ENCODE measurements at places on chromosomes 5 and 9. TPM values are rescaled to one million over a fixed set of nuclear protein-coding genes. Genes with fewer than 3 reads are reported as not detected.

NUTM2G gene
- total RNA-seq, result not detected

DOCK2 gene
- total RNA-seq, result 3.6 TPM

OR13C8 gene
- not detected for total RNA-seq

DAB2IP gene
- total RNA-seq, result 16.5 TPM

ACTBL2 gene
- under 0.01 TPM for total RNA-seq

CDO1 gene
- 6.9 TPM for total RNA-seq

SLC25A48 gene
- total RNA-seq, result not detected

PHF24 gene
- total RNA-seq, result 0.17 TPM

DNLZ gene
- 14.6 TPM for total RNA-seq

LRRC14B gene
- total RNA-seq, result not detected

SOWAHA gene
- total RNA-seq, result 0.17 TPM

TMEM171 gene
- total RNA-seq, result under 0.01 TPM

TMEM245 gene
- 48.2 TPM for total RNA-seq

LVRN gene
- total RNA-seq, result 0.17 TPM

DNA sequence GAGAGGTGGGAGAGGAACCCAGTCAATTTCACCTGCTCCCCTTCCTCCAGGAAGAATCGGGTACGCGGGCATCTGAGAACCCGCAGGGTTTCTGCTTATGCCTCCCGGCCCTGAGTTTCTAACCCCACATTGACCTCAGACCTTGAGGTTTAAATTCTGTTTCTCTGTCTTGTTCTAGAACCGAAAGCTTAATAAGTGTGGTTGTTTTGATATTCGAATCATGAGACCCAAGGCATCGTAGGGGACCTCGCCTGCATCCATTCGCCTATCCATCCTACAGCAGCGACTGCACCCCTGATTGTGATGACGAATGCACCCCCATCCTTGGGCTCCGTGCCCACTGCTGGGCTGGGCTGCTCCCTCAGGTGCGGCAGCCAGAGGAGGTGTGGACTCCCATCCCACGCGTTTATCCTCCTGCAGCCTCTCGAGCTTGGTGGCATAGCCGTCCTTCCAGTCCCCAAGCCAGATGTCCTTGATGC, 80.8 kb upstream of the IER5L start:
- peaks cover 4% of the 10 kb centered on the region for H3K4me1 ChIP-seq
- no peak overlapping the region for H3K27ac ChIP-seq
- H3K4me3 ChIP-seq, result peak overlapping the region; percentile 8
- H3K36me3 ChIP-seq, result no peaks in the 10 kb centered on the region
- peaks cover 12% of the 10 kb centered on the region for H3K27me3 ChIP-seq

DNA sequence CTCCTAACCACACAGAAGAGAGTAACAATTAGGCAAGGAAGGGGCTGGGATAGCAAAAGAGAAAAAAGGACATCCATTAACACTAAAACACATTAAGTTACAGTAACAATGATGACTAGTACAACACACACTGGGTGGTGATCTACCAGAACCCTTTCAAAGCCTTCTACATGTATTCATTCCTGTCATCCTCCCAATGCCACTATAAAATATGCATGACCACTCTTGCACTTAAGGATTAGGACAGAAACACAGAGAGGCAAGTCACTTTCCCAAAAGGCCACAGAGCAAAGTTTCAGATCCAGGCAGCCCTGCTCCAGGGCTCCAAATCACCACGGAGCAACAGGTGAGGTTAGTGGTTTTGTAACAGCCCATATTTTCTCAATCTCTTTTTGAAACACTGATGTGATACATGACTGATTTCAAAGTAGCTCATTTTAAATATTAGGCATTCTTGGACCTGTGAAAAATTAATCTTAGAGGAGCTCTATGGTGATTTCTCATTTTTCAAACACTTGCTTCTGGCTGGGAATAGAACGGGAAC, 86.7 kb downstream of the AUH start:
- no peak overlapping the region for H3K4me3 ChIP-seq
- no peaks in the 10 kb centered on the region for H3K4me1 ChIP-seq
- no peak for DNase-seq
- H3K27me3 ChIP-seq, result no peaks in the 10 kb centered on the region
- H3K27ac ChIP-seq, result no peak overlapping the region

GRCh38 chr5:159227452-159227851, 18.1 kb upstream of the RNF145 start:
- DNase-seq, result no peak
- no peaks in the 10 kb centered on the region for H3K36me3 ChIP-seq
- H3K4me1 ChIP-seq, result no peaks in the 10 kb centered on the region

DNA sequence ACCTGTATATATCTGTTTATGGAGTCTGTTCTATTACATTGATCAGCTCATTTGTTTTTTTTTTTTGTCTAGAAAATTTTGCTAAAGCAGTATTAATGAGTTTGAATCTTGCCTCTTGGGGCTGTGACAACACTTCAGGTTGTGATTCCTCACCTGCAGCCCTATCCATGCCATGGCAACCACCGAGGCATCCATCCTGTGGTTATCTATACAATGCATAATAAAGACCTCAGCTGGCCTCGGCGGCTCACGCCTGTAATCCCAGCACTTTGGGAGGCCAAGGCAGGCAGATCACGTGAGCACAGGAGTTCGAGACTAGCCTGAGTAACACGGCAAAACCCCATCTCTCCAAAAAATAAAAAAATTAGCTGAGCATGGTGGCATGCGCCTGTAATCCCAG, 28.1 kb upstream of the PDCD1LG2 start:
- DNase-seq, result no peak
- no peaks in the 10 kb centered on the region for H3K4me1 ChIP-seq
- H3K27ac ChIP-seq, result no peak overlapping the region

DNA sequence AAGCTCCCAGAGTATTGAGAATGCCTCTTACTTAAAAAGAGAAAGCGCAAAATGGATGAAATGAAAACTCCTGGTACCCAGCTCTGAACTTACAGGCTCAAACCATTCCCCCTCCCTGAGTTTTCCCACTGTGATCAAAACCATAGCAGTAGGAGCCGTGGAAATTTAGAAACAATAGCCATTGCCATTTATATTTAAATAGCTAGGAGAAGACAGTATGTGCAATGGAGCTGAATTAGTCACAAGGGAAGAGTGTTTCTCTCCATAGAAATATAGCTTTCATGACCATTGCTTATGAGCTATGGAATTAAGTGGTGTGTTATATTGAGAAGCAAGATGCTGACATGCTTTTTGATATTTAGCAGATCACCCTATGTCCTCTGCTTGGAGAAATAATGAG, 84.6 kb downstream of the PCSK5 start:
- no peak overlapping the region for H3K4me3 ChIP-seq
- H3K36me3 ChIP-seq, result no peaks in the 10 kb centered on the region
- no peak overlapping the region for H3K27ac ChIP-seq
- no peaks in the 10 kb centered on the region for H3K4me1 ChIP-seq
- no peak for DNase-seq
- H3K27me3 ChIP-seq, result no peaks in the 10 kb centered on the region

DNA sequence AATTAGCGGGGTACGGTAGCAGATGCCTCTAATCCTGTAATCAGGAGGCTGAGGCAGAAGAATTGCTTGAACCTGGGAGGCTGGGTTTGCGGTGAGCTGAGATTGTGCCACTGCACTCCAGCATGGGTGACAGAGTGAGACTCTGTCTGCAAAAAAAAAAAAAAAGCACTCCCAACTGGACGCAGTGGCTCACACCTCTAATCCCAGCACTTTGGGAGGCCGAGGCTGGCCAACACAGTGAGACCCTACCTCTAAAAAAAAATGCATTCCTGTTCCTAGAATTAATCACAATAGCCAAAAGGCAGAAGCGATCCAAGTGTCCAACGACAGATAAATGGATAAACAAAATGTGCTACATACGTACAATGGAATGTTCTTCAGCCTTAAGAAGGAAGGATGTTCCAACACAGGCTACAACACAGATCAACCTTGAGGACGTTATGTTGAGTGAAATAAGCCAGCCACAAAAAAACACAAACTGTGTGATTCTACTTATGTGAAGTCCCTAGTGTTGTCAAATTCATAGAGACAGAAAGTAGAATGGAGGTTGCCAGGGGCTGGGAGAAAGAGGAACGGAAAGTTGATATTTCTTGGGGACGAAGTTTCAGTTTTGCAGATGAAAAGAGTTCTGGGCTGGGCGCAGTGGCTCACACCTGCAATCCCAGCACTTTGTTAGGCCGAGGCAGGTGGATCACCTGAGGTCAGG, 13.8 kb downstream of the FAM78A start:
- H3K36me3 ChIP-seq, result no peaks in the 10 kb centered on the region
- no peaks in the 10 kb centered on the region for H3K4me1 ChIP-seq
- no peak overlapping the region for H3K4me3 ChIP-seq
- DNase-seq, result no peak
- H3K27me3 ChIP-seq, result no peaks in the 10 kb centered on the region
- no peak overlapping the region for H3K27ac ChIP-seq

DNA sequence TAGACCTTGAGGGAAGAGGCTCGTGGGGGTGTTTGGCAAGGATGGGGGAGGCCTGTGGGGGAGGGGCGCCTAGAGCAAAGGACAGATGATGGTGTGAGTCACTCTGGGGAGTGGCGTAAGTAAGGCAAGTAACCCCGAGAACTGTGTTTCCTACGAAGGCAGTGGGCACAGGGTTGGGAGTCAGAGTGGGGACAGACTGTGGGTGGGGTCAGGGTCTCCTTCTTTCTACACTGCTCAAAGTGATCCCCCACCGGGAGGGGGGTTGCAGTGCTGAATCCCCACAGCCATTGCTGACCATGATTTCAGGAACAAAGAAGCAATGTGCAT, 136.8 kb downstream of the TENT4A start:
- H3K27ac ChIP-seq, result no peak overlapping the region
- no peak overlapping the region for H3K4me3 ChIP-seq
- DNase-seq, result no peak
- H3K4me1 ChIP-seq, result no peaks in the 10 kb centered on the region
- no peaks in the 10 kb centered on the region for H3K27me3 ChIP-seq
- no peaks in the 10 kb centered on the region for H3K36me3 ChIP-seq

DNA sequence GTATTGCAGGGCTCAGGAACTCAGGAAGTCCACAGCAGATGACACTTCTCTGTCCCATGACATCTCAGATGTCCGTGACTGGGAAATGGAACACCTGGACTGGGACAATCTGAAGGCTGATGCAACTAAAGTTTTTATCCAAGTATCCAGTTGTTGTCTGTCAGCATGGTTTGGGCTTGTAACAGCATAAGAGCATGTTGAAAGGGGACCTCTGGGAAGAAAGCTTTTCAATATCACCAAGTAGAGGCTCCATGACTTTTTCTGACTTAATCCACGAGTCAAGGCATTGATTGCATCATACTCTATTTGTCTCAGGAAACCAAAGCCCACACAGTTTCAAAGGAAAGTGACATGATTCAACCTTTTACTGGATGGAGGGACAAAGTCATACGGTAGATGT, 807.7 kb downstream of the MTRR start:
- peak; percentile 60 for DNase-seq
- no peaks in the 10 kb centered on the region for H3K36me3 ChIP-seq
- no peaks in the 10 kb centered on the region for H3K27me3 ChIP-seq

GRCh38 chr9:4594545-4594944, 67.5 kb upstream of the PLPP6 start:
- no peaks in the 10 kb centered on the region for H3K36me3 ChIP-seq
- DNase-seq, result no peak
- H3K4me3 ChIP-seq, result no peak overlapping the region
- no peak overlapping the region for H3K27ac ChIP-seq
- H3K27me3 ChIP-seq, result no peaks in the 10 kb centered on the region
- H3K4me1 ChIP-seq, result no peaks in the 10 kb centered on the region

- H3K36me3 ChIP-seq, result peaks cover 2% of the 10 kb centered on the region
- H3K4me3 ChIP-seq, result no peak overlapping the region
- no peak overlapping the region for H3K27ac ChIP-seq
- peak; percentile 12 for DNase-seq
- H3K27me3 ChIP-seq, result no peaks in the 10 kb centered on the region
These were observed 28.0 kb downstream of the DNAJC21 start for GRCh38 chr5:34957321-34957720.

- no peak overlapping the region for H3K4me3 ChIP-seq
- H3K4me1 ChIP-seq, result no peaks in the 10 kb centered on the region
- no peaks in the 10 kb centered on the region for H3K27me3 ChIP-seq
- H3K27ac ChIP-seq, result no peak overlapping the region
- no peak for DNase-seq
- no peaks in the 10 kb centered on the region for H3K36me3 ChIP-seq
These were observed 103.1 kb downstream of the KIF4B start for GRCh38 chr5:155116456-155117251.

DNA sequence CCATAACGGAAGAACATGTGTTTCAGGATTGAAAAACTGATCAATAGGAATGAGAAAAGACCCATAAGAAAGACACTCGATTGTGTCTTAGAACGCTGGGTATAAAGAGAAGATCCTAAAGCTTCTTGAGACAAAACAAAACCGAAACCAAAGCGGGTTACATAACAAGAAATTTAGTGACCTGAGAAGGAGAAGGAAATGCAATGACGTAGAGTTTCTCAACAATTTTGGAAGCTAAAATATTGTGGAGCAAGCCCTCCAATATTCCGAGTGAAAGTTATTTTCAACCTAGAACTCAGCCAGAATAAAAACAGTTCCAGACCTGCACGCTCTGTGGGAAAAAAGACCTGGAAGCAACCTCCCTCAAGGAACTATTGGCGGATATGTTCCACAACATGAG, 81.9 kb upstream of the FREM1 start:
- no peaks in the 10 kb centered on the region for H3K36me3 ChIP-seq
- no peak overlapping the region for H3K4me3 ChIP-seq
- DNase-seq, result no peak
- no peak overlapping the region for H3K27ac ChIP-seq
- no peaks in the 10 kb centered on the region for H3K27me3 ChIP-seq
- H3K4me1 ChIP-seq, result no peaks in the 10 kb centered on the region

- no peak for DNase-seq
- H3K27me3 ChIP-seq, result no peaks in the 10 kb centered on the region
- H3K4me3 ChIP-seq, result no peak overlapping the region
- H3K36me3 ChIP-seq, result no peaks in the 10 kb centered on the region
- no peak overlapping the region for H3K27ac ChIP-seq
- peaks cover 11% of the 10 kb centered on the region for H3K4me1 ChIP-seq
These were observed 295.1 kb downstream of the BNC2 start for GRCh38 chr9:16575142-16575985.

DNA sequence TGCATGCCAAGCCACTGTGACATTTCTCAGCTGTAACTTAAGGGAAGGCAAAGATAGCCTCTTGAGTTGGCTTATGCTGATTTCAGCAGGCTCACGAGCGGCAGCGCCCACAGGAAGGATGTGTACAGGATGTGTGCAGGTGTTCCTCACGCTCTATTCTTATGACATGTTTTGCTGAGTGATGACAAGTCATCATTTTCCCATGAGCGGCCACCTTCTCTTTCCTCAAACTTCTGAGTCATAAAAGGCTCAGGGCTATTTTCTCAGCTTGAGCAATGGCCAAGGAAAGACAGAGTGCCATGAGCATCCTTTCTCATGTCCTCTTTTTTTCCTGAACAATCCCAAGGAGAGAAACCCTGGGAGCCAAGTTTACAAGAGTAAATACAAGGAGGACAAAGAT, 365.9 kb downstream of the PLK2 start:
- DNase-seq, result no peak
- H3K27ac ChIP-seq, result no peak overlapping the region
- H3K27me3 ChIP-seq, result no peaks in the 10 kb centered on the region

GRCh38 chr5:171512397-171512796, 93.0 kb downstream of the FGF18 start:
- DNase-seq, result no peak
- H3K4me3 ChIP-seq, result no peak overlapping the region
- no peaks in the 10 kb centered on the region for H3K36me3 ChIP-seq
- no peaks in the 10 kb centered on the region for H3K27me3 ChIP-seq
- H3K27ac ChIP-seq, result no peak overlapping the region
